ENCODE measurements at places on chromosomes 2 and 18.

DNA sequence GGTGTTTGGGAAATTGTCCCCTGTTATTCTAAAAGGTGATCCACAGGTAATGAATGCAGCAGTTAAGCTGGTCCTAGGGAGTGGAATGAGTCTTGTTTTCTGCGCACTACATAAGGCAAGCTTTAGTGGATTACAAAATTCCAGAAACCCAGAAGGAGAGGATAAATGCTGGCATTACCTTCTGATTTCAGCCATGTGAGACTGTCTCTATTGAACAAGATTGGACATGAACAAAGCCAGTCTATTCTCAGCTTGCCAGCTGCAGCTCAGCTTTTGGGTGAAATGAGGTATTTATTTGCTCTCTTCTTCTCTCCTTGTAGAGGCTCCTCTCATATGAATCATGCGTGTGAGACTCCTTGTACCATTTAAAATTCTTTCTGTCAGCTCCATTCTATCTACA, 944.9 kb downstream of the CNTNAP5 start:
- no peak for DNase-seq

DNA sequence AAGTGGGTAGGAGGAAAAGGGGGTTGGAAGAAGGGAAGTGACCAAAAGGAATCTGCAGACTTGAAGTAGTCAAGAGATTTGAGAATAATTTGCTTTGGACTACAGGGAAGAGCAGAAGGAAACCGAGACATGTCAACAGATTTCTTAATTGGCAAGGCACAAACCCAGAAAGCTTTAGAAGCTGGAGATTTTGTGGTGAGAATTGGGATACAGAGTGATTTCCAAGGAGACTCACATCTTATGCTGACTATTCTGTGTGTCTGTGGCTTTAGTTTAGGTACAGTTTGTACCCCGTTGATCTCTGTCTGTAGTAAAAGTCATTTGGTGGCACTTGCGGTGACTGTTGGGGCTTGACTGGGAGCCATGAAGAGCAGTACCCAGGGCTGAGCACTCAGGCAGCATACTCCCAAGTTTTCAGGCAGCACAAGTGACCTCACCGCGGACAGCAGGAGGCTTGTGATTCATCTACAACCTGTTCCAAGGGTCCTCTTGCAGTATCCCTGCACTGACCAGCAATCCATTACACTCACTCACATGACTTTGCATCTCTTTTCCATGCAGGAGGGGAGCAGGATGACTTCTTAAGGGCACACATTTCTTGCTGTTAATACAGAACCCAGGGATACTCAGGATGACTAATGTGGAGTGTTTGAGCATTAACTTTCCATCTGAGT, 97.1 kb upstream of the TNP1 start:
- DNase-seq: no peak

DNA sequence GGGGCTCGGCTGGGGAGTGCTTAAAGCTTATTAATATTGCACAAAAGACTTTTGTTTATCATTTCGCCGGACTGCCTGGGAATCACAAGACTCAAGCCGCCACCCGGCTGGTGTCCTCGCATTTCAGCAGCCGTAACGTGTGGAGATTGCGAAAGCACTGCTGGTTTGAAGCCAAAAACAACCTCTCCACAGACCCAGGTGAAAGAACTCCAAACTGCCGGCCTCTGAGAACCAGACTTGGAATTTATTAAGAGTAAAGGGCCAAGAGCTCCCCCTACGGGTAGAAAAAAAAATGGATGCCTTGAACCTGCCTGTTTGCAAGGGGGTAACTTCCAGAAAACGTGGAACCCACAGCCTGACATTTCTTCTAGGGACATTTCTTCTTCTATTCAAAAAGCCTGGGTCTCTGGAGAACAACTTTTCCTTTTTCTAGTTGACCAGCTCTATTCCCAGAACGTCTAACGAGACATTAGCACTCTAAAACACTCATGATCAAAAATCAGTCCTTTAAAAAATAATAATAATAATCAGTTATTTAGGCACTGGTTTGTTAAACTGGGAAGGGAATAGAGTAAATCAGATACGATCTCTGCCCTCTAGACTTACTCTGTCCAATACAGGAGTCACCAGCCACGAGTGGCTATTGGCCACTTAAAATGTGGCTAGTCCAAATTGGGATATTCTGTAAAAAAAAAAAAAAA, 216.3 kb downstream of the C1D start:
- DNase-seq: peak; percentile 73

DNA sequence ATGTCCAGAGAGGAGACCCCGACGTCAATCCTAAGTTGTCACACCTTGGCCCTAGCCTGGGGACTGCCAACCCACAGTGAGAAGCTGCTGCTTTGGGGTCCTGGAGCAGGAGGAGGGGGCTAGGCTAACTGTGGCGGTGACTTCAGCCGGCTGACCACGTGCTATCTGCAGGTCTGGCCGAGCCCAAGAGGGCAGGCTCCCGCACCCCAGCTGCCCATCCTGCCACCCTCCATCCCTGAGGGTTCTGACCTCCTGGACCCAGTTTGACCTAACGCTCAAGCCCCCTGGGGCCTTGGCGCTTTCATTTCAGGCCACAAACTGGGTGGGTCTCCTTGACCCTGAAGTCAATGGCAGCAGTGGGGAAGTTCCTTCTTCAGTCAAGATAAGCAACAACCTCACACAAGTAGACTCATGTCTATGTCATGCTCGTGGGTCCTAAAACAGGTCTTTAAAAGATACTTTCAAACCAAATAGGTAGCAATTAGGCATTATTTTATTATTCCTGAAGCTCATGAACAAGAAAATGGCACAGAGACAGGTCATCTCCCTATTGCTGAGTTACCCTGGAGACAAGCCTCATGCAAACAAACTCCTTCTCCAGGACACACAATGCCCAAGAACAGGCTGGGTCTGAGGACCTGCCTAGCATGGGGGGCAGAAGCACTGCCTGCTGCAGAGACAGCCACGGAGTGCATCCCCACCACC, 2.3 kb downstream of the HES6 start:
- no peak for DNase-seq

DNA sequence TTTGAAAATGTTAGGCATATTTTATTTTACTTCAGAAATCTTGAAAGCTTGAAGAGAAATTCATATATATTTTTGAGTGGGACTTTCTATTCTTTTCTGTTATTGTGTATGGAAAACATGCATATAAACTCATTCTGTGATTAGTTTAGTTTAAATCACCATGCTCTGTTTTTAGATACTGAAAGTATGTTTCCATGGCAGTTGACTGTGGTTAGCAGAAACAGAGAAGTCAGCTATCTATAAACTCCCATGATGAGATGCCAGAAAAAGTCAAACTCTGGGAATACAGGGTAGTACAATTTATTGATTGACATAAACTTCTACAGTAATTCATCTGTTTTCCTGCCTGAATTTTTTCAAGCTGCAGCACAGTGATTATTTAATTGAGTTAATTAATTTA, 905.3 kb upstream of the VRK2 start:
- no peak for DNase-seq

- no peak for DNase-seq
Observed at GRCh38 chr18:56173542-56174220, 464.7 kb downstream of the TXNL1 start.

DNA sequence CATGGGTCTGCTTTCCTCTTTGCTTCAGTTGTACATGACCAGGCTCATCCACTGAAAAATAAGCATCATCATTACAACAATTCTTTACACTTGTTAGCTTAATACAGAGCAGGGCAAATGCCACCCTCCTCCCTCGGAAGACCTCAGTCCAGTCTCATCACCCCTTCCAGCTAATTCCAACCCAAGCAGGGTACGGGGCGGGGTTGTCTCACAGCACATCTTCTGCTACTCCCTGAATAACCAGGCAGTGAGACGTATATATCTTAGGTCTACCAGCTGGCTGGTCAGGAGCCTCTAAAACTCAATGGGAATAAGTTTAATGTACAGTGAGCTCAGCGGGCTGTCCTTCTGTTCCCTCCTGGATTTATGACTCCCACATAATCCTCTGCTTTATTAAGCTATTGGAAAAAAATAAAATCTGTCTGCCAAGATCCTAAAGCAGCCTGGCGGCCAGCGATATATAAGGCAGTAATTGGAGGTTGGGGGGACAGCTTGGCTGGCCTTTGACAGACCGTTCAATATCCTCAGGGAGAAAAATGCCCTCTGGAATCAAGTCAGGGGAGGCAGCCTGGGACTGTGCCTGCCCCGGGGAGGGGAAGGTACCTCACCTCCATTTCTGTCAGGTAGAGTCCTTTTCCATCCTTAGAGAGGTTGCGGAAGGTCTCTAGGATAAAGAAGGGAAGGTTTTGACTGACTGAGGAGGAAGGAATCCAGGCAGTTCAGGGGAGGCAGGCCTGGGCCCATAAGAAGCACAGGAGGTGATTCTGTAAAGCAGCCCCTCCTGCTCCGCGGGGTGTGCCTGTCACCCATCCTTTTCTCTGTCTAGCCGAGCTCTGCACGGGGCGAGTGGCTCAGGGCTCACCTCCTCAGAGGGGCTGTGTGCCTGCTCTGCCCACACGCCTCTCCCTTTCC, 76.3 kb downstream of the CAPN13 start:
- DNase-seq: no peak

DNA sequence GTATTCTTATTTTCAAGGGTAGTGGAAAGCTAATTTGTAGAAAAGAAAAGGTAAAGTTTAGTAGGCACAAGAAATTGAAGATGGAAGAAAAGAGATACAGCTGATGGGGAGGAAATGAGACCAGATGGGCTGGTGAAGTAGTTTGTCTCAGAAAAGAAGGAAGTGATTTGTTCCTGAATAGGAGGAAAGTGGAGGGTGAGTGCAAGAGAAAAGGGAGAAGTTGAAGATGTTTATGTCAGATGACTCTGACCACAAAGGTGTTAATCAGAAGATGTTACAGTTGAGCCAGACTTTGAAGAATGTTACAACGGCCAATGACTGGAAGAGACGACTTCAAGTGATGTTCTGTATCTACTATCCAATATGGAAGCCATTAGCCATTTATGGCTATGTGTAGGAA, 21.2 kb downstream of the ZSCAN30 start:
- no peak for DNase-seq
